ENCODE measurements at places on chromosomes 13 and 19. TPM values are rescaled to one million over a fixed set of nuclear protein-coding genes. Genes with fewer than 3 reads are reported as not detected.

- DNase-seq: no peak
- no peaks in the 10 kb centered on the region for H3K27me3 ChIP-seq
- no peaks in the 10 kb centered on the region for H3K4me1 ChIP-seq
- no peaks in the 10 kb centered on the region for H3K36me3 ChIP-seq
- H3K27ac ChIP-seq: no peak overlapping the region
These were observed 1129.3 kb downstream of the SLITRK5 start for GRCh38 chr13:88800505-88800904.

DNA sequence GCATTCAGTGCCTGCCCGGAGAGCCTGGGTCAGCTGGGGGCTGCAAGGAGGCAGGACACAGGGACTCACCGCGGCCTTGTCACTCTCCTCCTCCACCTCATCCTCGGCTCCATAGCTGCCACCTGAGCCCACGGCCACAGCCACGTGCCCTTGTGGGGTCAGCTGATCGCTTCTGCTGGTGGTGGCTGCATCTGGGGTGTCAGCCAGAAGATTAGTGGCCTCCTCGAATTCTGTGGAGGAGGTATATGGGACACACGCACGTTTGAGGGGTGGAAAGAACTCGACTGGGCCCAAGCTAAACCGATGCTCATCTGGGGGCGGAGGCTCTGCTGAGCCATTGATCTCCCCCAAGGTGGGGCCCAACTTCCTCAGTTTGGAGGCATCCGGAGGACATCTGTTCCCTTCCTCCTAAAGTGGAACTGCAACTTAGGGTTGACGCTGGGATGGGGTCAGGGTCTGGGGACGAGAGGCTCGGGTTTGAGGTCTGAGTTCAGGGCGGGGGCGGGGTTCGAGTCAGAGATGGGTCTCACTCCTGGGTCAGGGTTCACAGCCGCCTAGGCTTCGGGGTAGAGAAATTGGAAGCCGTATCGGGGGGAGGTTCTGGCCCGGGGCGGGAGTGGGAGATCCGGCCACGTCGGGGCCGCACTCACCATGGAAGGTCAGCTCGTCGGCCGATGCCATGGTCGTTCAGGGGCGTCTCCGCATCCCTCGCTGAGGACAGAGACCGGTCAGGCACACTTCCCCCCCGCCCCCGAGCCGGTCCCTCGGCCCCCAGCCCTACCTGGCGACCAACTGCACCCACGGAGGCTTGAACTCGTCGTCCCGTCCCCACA, 493 bp downstream of the YIPF2 start:
- H3K36me3 ChIP-seq: no peaks in the 10 kb centered on the region
- no peaks in the 10 kb centered on the region for H3K27me3 ChIP-seq
- DNase-seq: no peak
- H3K27ac ChIP-seq: peak overlapping the region; percentile 70

The CDC37 gene
- polyA plus RNA-seq: 117 TPM

The TYROBP gene
- polyA plus RNA-seq: 135 TPM

The CHMP2A gene
- polyA plus RNA-seq: 143 TPM

- no peaks in the 10 kb centered on the region for H3K36me3 ChIP-seq
- DNase-seq: no peak
- H3K27me3 ChIP-seq: no peaks in the 10 kb centered on the region
- no peak overlapping the region for H3K27ac ChIP-seq
These were observed 38.9 kb downstream of the ALOX5AP start for GRCh38 chr13:30774214-30774730.

The TNFSF13B gene
- polyA plus RNA-seq: 5.9 TPM

DNA sequence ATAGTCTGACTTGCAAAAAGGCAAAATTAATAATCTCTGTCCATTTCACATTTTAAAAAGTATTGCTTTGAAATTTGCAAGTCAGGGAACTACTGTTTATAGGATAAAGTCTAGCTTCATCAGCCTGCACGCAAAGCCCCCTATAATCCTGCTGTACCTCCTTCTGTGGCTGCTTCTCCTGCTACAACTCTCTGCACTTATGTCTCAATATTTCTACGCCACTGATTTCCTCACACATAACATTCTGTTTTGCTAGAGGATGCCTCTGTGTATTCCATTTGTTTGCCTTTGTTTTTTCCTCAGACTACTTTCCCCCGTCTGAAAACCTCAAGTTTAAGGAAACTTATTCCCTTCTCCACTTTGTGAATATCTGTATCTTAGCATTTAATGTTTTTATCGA, 389.9 kb downstream of the RFC3 start:
- H3K27me3 ChIP-seq: no peaks in the 10 kb centered on the region
- no peak for DNase-seq
- peaks cover 2% of the 10 kb centered on the region for H3K4me1 ChIP-seq
- H3K4me3 ChIP-seq: no peak overlapping the region
- H3K27ac ChIP-seq: no peak overlapping the region
- H3K36me3 ChIP-seq: no peaks in the 10 kb centered on the region

DNA sequence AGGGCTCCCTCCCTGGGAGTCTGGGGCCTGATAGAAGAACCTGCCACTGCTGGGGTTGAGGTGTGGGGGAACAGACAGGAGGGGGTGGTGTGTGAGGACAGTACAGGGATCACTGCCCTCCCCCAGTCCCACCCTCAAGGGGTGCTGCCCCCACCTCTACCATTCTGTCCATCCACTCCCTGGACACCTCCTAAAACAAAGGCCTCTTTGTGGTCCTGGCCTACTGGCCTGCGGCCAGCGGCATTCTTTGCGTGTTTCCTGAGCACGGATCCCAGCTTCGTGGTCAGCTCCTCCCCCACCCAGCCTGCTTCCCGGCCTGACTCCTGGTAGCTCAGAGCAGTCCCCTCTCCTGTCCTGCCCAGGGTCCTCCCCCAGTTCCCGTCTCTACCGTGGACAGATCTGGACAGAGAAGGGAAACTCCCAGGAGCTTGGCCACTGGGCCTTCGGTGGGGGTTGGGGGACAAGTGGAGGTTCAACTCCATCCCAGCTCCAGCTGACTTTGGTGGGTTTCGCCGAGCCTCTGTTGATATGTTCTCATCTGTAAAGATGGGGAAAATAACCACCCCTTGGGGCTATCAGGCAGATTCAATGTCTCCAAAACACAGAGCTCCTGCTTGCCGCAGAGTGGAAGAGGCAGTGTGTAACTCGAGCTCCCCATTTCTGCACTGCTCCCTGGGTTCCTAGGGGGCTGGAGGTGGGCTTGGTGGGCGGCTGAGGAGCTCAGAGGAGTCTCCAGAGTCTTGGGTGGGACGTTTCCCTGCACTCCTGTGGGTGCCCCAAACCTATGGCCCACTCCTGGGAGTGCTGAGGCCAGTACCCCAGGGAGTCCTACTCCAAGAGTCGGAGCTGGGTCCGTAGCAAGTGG, 48.7 kb downstream of the LYL1 start:
- peak; percentile 89 for DNase-seq
- peak overlapping the region; percentile 91 for H3K27ac ChIP-seq
- no peaks in the 10 kb centered on the region for H3K27me3 ChIP-seq
- no peak overlapping the region for H3K4me3 ChIP-seq
- H3K36me3 ChIP-seq: no peaks in the 10 kb centered on the region

- H3K4me3 ChIP-seq: no peak overlapping the region
- H3K4me1 ChIP-seq: no peaks in the 10 kb centered on the region
- H3K36me3 ChIP-seq: no peaks in the 10 kb centered on the region
- no peaks in the 10 kb centered on the region for H3K27me3 ChIP-seq
These were observed 3.9 kb upstream of the CD209 start for GRCh38 chr19:7751157-7751783.

DNA sequence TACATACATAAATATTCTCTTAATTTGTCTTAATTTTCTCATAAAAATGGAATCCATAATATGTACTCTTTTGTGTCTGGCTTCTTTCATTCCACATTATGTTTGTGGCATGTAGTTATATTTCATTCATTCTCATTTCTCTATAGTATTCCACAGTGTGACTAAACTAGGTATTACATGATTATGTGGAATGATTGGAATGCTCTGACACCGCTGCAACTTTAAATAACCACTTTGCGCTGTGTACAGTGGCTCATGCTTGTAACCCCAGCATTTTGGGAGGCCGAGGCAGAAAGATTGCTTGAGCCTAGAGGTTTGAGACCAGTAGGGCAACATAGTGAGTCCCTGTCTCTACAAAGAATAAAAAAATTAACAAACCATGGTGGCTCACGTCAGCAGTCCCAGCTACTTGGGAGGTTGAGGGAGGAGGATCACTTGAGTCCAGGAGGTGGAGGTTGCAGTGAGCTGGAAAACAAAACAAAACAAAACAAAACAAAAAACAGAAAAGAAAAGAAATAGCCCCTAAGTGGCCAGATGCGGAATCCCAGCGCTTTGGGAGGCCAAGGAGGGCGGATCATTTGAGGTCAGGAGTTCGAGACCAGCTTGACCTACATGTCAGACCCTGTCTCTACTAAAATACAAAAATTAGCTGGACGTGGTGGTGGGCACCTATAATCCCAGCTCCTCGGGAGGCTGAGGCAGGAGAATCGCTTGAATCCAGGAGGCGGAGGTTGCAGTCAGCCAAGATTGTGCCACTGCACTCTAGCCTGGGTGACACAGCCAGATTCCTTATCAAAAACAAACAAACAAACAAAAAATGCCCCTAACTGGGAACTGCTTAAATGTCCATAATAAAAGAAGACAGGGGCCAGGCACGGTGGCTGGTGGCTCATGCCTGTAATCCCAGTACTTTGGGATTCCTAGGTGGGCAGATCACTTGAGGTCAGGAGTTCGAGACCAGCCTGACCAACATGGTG, 8.0 kb upstream of the SAE1 start:
- no peak for DNase-seq
- H3K27ac ChIP-seq: no peak overlapping the region

The ZNF541 gene
- polyA plus RNA-seq: 0.97 TPM

DNA sequence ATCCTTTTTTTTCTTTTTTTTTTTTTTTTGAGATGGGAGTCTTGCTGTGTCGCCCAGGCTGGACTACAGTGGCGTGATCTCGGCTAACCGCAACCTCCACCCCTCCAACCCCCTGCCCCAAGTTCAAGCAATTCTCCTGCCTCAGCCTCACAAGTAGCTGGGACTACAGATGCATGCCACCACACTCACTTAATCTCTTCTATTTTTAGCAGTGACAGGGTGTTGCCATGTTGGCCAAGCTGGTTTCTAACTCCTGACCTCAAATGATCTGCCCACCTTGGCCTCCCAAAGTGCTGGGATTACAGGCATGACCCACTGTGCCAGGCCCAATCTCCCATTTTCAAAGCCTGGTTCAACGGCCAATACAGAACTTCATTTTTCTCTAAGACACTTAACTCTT, 9.1 kb downstream of the FOXO1 start:
- H3K27me3 ChIP-seq: no peaks in the 10 kb centered on the region
- H3K4me3 ChIP-seq: no peak overlapping the region
- no peak overlapping the region for H3K27ac ChIP-seq
- H3K36me3 ChIP-seq: no peaks in the 10 kb centered on the region

The CSNK1G2 gene
- polyA plus RNA-seq: 5.9 TPM

DNA sequence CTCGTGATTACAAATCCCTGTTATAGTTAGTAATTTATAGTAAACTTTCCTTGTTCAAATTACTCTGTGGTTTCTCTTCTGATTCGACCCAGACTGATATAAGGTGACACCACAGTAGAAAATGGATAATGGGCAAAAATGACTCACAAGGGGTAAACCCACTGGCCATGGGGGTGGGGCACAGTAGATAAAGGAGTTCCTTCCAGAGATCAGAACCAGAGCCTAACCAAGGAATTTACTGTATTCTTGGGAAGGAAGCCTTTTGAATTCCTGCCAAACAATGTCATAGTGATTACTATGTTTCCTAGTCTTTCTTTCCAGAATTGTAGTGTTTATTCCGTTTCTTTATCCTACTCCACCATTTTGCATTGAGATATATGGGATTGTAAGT, 21.9 kb downstream of the MIR17HG start:
- H3K4me3 ChIP-seq: no peak overlapping the region
- H3K27ac ChIP-seq: no peak overlapping the region
- H3K36me3 ChIP-seq: no peaks in the 10 kb centered on the region
- no peaks in the 10 kb centered on the region for H3K27me3 ChIP-seq
- H3K4me1 ChIP-seq: no peaks in the 10 kb centered on the region

The GPR4 gene
- 3.0 TPM for polyA plus RNA-seq
